ENCODE measurements at places on chromosomes 6 and 20. TPM values are rescaled to one million over a fixed set of nuclear protein-coding genes. Genes with fewer than 3 reads are reported as not detected.

BPIFB2 gene
- total RNA-seq = not detected

ARFGEF3 gene
- total RNA-seq = under 0.01 TPM

ASIP gene
- total RNA-seq = not detected

SYNJ2 gene
- total RNA-seq = 12.4 TPM

SENP6 gene
- total RNA-seq = 37.7 TPM

CRYBG1 gene
- total RNA-seq = 8.2 TPM

Measured in bronchus fibroblast of lung (primary cell).